Activated CD4-positive, alpha-beta T cell treated with anti-CD3 and anti-CD28 coated beads, Interleukin-2, amount 50 U/mL, for 16 hours (primary cell): ENCODE measurements at places on chromosomes 6 and 20.

DNA sequence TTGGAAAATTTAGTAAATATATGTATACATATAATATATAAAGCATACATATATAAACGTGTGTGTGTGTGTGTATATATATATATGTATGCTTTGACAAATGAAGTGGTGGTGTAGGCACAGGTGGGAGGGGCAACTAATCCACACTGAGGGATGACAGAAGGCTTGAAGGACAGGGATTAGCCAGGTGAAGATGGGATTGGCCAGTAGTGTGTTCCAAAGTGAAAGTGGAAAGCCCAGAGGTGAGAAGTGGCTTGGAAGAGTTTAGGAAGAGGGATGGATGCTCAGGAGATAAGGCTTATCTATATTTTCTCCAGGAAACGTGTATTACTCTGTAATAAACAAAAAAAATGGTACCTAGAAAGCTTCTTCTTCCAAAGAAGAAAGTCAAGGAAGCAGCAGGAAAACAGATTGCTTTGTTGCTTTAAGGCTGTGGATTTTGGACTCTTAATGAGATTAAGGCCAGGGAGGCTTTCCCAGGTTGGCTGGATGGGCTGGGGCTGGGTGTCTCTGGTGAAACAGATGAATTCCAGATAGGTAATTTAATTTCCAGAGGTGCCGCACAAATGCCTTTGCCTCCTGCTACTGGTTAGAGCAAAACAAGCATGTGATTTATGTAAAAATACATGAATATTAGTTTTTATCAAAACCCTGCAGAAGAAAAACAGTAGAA lies 63.9 kb downstream of the JARID2 start:
- no peak for DNase-seq

- no peak for DNase-seq
Observed at GRCh38 chr20:52654567-52654966, 317.6 kb upstream of the TSHZ2 start.

DNA sequence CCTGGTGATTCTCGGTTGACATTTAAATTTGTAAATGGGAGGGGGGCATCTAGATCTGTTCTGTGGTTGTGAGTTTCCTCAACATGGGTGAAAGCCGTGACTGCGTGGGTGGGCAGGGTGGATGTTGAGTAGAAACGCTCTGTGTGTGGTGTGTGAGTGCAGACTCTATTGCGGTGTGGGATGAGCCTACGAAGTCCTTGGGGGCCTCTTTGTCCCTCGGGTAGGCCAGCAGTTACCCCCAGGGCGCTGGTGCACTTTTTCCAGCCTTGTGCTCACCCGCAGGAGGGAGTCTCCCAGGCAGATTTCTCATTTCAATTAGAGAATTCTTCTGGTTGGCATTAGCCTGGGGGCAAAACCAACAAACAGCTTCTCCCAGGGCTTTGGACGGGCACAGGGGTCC lies 10.6 kb downstream of the TOX2 start:
- DNase-seq: peak; percentile 16

- peak; percentile 58 for DNase-seq
Observed at GRCh38 chr20:61120595-61121515, 131.2 kb upstream of the CDH4 start.

- DNase-seq: no peak
Observed at GRCh38 chr20:47066484-47067270, 172.0 kb downstream of the EYA2 start.

GRCh38 chr6:87336367-87336766 lies 7.3 kb upstream of the GJB7 start:
- DNase-seq: no peak

- DNase-seq: no peak
Observed at GRCh38 chr6:680666-681340, 12.1 kb downstream of the EXOC2 start.

- DNase-seq: no peak
Observed at GRCh38 chr20:19552221-19553180, 205.6 kb upstream of the RIN2 start.

DNA sequence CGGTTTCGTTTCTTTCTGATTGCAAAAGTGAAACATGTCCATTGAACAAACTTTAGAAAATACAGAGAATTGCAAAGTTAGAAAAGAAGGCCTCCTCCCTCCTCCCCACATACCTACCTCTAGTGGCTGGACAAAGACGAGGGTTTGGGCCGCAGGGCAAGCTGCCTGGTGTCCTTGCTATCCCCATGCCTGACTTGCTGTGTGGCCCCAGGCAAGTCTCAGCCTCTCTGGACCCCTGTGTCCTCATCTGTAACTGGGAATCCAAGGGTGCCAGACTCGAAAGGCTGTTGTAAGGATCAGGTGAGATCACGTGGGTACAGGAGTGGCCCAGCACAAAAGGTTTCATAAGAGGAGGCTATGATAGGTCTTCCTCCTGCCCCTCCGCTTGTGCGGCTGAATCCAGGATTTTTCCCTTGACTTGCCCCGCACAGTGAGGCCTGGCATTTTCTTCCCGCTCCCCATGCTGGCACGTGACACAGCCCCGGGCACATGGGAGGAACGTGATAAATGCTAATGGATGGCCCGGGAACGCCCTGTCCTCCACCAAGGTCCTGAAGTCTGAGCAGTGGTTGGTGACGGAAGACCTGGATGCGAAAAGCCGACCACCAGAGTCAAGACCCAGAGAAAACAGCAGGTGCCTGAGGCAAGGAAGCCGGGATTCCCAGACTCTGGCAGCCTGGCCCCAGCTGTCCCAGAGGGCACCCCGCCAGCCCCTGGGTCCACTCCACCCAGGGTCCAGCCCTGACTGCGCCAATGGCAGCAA lies 55.8 kb downstream of the UBE2V1 start:
- no peak for DNase-seq

DNA sequence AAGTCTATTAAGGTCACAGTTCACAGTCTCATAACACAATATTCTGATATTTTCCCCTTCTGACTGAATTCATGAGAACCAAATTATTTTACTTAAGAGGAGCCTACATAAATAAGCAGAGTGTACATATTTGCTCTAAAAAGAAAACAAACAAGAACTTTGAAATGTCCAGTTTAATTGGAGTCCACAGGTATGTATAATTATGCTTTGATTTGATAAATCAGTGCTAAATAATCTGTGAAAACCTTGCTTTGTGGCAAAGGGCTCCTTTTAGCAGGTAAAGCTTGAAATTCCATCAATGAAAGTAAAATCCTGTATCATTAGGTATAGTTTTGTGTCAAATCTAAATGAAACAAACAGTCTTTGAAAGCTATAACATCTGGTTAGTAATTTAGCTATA lies 69.4 kb downstream of the ADGRB3 start:
- no peak for DNase-seq

GRCh38 chr6:118872726-118873125 lies 21.2 kb upstream of the ASF1A start:
- no peak for DNase-seq

- DNase-seq: no peak
Observed at GRCh38 chr6:118544105-118544504, 4.0 kb upstream of the PLN start.

GRCh38 chr20:55478724-55479450 lies 526.4 kb downstream of the CBLN4 start:
- no peak for DNase-seq

DNA sequence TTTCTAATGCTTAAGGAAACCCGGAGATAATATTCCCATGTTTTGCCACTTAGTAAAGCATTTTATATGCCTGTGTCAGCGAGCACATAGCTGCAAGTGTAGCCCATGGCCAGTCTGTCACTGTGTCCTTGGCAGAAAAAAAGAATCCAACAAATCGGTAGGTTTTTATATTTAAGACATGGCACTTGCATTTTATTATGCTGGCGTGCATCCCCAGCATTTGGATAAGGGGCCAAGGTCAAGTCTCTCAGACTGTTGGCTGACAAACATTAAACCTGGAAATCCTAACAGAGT lies 1.2 kb upstream of the ZNF184 start:
- DNase-seq: no peak

DNA sequence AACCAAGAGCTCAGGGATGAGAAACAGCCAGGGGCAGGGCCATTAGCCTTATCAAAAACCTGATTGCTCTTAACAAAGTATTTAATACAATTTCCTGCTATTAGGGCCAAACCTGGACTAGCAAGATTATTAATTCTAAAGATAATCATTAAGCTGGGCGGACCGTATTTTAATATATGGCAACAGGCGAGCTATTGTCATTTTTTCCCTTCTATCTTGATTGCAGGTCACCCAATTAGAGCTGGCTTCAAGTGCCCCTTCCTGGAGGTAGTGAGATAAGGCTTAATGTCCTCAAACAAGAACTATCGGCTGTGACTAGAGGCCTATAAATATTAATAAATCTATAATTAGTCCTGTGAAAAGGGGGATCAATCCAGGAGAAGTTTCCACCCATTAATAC lies 66.0 kb upstream of the BLCAP start:
- DNase-seq: no peak

- no peak for DNase-seq
Observed at GRCh38 chr6:132511210-132511830, 1.6 kb downstream of the STX7 start.

DNA sequence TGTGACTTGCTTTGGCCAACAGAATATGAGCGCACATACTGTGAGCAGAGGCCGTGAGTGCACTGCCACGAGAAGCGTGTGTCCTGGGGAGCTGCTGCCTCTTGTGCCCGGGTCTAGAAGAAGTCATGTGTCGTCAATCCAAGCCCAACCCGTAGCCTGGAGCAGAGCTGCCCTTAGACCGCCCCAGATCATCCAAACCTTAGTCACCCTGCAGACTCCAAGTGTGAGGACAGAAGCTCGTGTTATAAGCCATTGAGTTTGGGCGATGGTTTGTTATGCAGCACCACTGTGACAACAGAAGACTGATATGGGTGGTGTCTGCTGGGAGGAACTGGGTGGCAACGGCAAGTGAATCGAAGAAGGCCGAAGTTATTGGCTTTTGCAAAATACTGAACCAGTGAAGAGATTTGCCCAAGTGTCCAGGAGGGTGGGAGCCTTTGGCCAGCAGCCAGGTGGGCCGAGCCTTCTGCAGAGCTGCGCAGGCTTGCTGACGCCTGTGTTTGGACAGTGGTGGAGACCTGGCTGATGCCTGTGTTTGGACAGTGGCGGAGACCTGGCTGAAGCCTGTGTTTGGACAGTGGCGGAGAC lies 101.3 kb upstream of the SULF2 start:
- no peak for DNase-seq

DNA sequence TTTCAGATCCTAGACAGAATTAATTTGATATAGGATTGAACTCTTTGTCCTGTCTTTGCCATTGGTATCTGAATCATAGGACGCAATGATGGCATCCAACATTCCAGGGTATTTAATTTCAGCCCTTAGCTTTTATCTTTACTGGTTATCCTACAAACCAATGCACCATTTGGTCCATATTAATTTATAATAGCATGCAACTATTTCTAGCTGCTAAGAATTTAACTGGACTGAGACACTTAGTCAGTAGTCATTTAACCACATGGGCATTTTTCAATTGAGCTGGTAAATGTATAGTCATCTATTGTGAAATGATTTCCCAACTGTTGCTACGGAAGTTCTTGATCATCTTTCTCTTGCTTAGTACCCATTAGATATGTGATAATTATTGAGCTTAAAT lies 141.1 kb downstream of the CD164 start:
- no peak for DNase-seq

DNA sequence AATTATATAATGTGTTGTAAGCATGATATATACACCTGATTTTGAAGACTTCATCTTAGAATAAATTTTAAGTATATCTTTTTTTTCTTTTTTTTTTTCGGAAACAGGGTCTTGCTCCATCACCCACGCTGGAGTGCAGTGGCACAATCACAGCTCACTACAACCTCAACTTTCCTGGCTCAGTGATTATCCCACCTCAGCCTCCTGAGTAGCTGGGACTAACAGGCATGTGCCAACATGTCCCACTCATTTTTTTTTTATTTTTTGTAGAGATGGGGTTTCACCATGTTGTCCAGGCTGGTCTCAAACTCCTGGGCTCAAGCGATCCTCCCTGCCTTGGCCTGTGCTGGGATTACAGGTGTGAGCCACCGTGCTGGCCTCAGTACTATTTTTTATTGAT lies 17.1 kb downstream of the VPS52 start:
- no peak for DNase-seq

DNA sequence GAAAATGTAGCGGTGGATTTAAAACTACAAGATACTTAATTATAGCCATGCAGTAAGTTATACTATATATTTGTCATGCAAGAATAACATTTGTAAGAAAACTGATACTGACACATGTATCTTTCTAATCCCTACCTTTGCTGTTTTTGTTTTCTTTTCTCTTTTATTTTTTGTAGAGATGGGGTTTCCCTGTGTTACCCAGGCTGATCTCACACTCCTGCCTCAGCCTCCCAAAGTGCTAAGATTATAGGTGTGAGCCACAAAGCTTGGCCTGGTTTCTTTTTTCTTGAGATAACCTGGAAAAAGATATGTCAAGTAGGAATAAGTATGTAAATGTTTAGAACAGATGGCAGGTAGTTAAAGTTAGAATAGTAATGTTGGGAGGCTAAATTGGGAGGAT lies 44.1 kb downstream of the MAPK14 start:
- no peak for DNase-seq

DNA sequence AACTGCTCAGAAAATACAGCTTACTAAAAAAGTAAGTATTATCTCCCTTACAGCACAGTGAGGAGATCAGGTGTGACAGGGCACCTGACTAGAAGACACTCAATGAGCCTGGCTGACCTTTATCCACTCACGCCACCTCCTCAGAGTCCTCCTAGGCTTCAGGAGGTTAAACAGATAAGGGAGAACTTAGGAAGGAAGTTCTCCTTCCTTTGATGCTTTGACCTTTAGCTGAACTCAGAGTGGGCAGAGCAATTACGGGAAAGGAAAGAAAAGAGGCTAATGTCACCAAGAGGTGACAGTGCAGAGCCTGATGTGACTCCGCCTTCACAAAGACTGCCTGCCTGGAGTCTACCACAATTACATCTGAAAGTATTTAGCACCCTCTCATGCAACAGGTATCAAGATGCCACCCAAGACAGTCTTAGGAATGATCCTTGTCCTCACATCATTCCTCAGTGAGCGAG lies 36.7 kb downstream of the MAN1A1 start:
- DNase-seq: peak; percentile 56

- no peak for DNase-seq
Observed at GRCh38 chr6:127129251-127129650, 10.8 kb downstream of the RSPO3 start.

DNA sequence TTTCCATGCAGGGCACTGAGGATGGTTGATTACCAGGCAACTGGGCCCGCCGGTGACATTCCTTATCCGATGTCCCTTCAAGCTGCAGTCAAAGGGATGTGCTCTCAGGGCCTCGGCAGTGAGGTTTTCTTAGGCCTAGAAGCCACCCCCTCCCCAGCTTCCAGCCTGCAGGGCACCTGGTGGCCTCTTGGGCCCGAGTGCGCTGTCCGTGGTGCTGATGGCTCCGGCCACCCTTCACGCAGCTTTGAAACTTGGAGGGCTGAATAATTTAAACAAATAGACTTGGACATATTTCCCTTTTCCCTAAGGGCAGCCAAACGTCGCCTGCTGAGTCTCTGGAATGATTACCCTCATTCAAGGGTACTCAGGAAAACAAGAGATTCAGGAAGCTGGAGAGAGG lies 8.9 kb upstream of the MLN start:
- peak; percentile 13 for DNase-seq

GRCh38 chr20:36157610-36158009 lies 3.1 kb downstream of the EPB41L1 start:
- DNase-seq: no peak
